SW 1271 (cell line): ENCODE measurements at places on chromosomes 5 and 9.

- no peak for DNase-seq
Measured at GRCh38 chr5:10106806-10107205, 142.9 kb downstream of the ATPSCKMT start.

DNA sequence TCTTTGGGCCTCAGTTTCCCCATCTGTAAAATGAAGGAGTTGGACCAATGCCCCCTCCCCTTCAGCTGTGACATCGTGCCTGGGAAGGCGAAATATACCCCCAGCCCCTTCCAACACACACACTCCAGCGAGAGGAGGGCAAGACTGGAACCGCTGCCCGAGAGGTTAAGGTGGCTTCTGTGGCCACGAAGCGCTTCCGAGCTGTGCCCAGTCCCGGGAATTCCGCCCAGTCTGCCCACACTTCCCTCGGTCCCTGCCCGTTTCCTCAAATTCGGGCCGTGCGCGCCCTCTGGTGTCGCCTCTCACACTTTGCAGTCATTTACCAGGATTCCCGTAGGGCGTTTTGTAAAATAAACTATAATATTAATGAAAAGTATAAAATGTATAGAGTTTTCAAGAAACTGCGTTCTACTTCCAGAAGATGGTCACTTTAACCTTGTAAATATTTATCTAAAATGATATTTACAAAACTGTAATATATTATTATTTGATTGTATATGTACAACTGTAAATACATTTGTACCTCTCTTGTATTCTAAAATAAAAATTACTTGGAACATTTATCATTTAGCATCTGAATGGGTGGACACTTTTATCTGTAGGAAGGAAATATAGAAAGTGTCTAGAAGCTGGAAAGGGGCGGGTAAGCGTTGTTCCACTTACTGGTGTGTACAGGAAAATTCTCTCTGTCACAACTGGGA lies 11.0 kb upstream of the EXOSC2 start:
- peak; percentile 85 for DNase-seq

DNA sequence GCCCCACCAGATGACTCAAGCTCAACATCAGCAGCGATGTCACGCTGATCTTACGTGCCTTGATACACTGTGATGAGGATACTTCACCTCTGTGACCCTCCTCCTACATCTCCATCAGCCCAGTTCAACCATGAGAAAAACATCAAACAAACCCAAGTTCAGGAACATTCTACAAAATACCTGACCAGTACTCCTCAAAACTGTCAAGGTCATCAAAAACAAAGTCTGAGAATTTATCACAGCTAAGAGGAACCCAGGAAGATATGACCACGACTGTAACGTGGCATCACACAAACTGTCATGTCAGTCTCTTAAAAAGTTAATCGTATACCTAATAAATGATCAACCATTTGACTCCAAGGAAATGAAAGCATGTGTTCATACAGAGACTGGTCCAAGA lies 90.8 kb downstream of the COL23A1 start:
- DNase-seq, result no peak

- DNase-seq, result no peak
Measured at GRCh38 chr5:39863926-39864552, 439.3 kb upstream of the DAB2 start.

DNA sequence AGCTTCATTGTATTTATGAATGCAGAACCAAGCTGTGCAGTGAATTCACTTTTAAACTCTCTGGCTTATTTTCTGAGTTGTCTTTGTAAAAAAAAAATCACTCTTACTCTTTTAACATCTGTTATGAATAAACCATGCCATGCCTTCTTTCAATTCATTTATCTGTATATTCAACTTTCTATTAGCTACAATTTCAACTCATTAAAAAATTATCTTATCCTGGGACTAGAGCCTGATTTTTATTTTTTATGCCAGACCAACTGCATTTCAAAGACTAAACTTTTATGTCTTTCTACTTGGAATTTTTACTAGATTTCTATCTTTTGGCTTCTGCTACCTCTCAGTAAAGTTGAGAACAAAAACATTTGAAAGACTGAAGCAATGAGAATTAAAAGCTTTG lies 342.7 kb downstream of the DEPDC1B start:
- DNase-seq, result no peak

- DNase-seq, result no peak
Measured at GRCh38 chr9:136721339-136722092, 9.1 kb downstream of the DIPK1B start.

GRCh38 chr5:166722939-166723338 lies 1568.5 kb upstream of the WWC1 start:
- peak; percentile 29 for DNase-seq

DNA sequence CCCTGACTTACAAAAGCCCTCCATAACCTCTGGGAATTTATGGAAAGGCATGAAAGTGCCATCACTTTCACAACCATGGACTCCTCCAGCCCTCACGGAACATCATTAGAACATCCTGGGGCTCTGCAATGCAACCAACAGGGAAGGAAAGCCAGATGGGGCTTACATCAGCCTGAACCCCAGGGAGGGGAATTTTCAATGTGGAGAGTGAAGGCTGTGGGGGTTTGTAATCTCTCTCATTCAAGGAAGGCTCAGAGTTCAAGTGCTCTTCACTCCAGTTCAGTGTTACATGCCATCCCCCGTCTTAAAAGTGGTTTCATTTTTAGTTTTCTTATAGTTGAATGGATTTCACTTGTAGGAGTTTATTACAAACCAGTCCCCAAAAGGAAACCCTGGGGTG lies 5.7 kb downstream of the SPRY4 start:
- DNase-seq, result no peak

DNA sequence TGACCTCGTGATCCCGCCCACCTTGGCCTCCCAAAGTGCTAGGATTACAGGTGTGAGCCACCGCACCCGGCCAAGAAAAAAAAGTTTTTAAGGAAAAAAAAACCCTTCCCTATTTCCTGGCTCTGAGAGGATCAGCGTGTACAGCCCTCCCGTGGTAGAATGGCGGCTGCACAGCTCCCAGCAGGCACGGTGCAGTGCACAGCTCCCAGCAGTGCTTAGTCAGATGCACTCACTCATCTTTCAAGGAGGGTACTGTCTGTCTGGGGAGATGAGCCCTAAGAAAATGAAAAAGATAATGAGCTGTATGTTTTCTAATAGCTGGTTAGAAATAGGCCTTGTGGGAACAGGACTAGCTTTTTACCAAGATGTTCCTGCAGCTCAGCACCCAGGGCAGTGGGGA lies 36.7 kb upstream of the SLC2A8 start:
- no peak for DNase-seq

DNA sequence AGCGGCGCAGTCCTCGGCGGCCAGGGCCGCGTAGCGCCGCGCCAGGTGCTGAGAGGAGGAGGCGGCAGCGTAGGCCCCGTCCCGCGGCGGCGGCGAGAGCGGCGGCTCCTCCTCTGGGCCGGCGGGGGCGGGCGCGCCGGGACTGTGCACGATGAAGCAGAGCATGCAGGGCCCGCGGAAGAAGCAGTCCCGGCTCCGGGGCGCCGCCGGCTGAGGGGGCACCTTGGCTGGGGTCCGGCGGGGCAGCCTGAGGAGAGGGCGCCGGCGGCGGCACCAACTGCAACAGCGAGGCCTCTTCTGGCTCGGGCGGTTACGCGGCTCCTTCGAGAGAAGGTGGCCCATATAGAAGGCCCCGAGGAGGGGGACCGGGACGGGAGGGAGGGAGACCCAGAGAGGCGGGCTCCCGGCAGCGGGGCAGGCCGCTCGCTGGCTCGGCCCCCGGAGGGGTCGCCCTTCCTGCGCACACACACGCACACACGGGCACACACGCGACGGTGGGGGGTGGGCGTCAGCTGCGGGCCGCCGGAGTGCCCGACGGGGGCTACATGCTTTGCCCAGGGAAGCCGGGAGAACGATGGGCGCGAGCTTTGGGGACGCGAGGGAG lies 446 bp downstream of the FBXL17 start:
- DNase-seq, result peak; percentile 14

- DNase-seq, result peak; percentile 37
Measured at GRCh38 chr9:132673355-132673754, 3.1 kb downstream of the GTF3C4 start.

DNA sequence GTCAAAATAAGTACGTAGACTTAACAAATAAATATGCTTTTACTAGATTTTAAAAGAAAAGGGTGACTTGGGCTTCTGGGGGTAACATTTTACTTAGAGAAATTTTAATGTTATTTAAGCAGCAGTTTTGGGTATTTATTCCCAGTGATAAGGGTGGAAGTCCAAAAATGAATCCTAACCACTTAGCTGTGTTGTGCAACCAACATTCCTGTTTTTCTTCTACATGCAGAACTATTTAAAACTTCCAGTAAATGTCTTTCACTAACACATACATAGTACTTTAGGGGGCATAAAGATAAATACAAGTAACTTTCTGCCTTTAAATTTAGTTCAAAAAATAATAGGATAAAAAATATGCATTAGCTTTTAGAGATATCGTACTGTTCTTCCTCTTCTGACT lies 436.7 kb downstream of the CTNND2 start:
- DNase-seq, result no peak

DNA sequence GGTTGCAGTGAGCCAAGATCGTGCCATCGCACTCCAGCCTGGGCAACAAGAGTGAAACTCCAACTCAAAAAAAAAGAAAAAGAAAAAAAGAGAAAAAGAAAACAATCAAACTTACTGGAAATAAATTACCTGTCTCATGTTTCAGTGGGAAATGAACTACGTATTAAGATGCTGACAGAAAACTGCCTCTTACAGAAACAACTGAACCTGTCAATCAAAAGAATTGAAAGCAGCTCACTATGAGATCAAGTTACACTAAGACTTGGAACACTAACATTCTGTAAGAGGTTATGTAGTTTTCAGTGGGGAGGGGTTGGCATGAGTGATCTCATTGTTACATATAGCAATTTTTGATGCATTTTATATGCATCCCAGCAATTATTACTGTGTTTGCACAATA lies 64.4 kb upstream of the SPATA31E1 start:
- no peak for DNase-seq

DNA sequence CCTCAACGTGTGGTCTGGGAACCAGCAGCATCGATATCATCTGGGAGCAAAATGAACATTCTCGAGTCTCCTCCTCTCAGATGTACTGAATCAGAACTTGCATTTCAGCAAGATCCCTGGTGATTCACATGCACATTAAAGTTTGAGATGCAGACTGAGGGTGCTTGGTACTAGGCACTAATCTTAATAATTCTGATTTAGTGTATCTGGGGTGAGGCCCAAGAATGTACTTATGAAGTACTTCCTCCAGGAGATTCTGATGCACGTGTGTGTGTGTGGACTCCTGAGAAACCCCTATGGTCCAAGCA lies 56.2 kb upstream of the EQTN start:
- DNase-seq, result no peak

DNA sequence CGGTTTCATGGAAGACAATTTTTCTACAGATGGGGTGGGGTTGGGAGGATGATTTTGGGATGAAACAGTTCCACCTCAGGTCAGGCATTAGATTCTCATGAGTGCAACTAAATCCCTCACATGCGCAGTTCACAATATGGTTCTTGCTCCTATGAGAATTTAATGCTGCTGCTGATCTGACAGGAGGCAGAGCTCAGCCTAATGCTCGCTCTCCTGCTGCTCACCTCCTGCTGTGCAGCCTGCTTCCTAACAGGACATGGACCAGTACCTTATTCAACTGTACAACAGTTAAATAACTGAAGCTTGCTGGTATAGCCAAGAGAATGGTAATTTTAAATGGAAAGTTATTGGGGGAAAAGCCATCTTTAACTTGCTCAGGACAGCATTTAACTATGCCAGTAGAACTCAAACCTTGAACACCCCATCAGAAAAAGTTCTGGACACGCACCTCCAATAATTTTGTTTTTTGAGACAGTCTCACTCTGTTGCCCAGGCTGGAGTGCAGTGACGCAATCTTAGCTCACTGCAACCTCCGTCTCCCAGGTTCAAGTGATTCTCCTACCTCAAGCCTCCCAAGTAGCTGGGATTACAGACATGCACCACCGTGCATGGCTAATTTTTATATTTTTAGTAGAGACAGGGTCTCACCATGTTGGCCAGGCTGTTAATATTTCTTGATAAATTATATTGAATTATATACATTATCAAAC lies 27.7 kb downstream of the HMGCR start:
- no peak for DNase-seq

- no peak for DNase-seq
Measured at GRCh38 chr9:71583792-71584191, 184.5 kb downstream of the CEMIP2 start.

- DNase-seq, result peak; percentile 96
Measured at GRCh38 chr9:106916466-106917235, 53.7 kb downstream of the ZNF462 start.

- no peak for DNase-seq
Measured at GRCh38 chr5:132142459-132142858, 68.9 kb downstream of the CSF2 start.

DNA sequence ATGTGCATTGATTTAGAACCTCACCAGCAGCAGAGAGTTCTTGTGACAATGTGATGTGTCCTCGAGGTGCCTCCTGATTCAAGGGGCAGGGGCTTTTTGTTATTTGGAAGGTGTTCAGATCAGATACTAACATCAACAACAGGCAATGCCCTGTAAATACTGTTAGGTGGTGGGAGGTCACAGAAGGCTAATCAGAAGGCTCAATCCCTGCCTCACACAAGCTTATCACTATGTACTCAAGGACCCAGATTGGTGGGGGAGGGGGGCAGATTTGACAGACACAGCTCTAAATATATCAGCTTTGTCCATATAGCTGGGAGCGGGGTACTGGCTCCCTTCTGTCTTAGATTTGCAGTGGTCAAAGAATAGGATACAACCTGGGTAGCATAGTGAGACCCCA lies 2.6 kb downstream of the FRMPD1 start:
- DNase-seq, result no peak

GRCh38 chr9:35755071-35755470 lies 995 bp upstream of the MSMP start:
- no peak for DNase-seq

- no peak for DNase-seq
Measured at GRCh38 chr9:106798016-106798799, 64.8 kb upstream of the ZNF462 start.

DNA sequence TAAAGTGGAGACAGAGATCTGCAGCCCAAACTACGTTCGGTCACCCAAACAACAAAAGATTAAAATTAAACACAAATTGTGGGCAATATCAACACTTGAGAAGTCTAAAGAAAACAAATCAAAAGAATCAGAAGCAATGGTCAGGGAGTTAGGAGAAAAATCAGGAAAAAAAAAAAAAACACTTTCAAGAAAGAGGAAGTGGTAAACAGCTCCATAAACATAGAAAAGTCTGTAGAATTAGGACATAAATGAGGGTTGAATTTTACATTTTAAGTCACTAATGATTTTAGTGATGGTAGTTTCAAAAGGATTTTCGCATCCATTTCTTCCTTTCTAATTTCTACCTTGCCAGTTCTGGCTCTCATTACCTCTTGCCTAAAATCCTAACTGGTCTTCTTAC lies 10.1 kb downstream of the RNF145 start:
- no peak for DNase-seq
